ENCODE measurements at places on chromosomes 2 and 18.

GRCh38 chr18:13461936-13462335 is 243.4 kb downstream of the LDLRAD4 start:
- DNase-seq: peak; percentile 34

DNA sequence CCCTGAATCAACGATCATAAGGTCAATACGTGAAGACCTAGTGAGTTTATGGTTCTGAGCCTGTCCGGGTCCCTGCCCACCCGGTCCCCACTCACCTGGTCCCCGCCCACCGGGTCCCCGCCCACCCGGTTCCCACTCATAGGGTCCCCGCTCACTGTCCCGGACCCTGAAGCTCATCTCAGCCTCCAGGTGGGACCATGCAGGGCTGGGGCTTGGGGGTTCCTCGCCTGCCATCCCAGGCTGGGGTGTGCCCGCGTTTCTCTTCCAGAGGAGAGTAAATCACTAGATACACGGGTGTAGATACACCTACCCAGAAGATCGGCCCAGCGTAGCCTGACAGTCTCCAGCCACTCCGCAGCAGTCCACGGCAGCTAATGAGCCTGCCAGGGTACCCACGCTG is 131.5 kb downstream of the MBP start:
- DNase-seq: peak; percentile 40

- no peak for DNase-seq
These were observed 47.7 kb upstream of the EHBP1 start for GRCh38 chr2:62657783-62658182.

- DNase-seq: peak; percentile 79
These were observed 206.5 kb downstream of the SETBP1 start for GRCh38 chr18:44887227-44887631.

DNA sequence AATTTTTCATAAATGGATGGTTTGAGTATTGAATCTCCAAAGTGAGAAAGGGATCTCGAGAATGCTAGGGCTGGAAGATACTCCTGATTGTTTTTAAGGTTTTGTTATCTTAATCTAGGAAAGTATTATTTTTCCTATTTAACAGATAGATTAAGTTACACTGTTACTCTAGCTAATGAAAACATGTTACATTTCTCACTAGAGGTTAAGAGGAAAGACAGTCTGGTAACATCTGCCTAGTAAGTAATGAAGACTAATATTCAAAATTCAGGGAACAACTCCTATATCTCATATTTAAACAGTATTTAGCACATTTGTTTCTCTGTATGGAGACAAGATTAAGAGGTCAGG is 2.0 kb downstream of the GALNT3 start:
- no peak for DNase-seq

DNA sequence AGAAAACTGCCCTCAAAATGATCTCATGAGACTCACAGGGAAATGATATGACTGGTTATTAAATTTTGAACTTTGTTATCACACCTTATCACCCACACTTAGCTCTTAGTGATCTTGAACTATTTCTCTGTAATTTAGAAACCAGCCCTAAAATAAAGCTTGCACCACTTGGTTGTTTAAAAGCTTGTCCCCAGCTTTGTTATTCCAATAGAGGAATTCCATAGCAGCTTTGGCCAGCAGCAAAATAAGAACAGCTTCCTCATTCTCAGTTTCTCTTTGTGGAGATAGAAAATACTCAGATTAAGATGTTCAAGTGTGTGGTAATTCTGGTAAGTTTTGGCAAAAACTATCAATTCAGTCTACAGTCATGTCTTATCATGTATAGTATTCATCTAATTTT is 54.4 kb upstream of the CCDC68 start:
- DNase-seq: no peak

- DNase-seq: no peak
These were observed 308.6 kb upstream of the TNP1 start for GRCh38 chr2:217168496-217168895.

GRCh38 chr2:177579486-177580036 is 187.0 kb downstream of the AGPS start:
- DNase-seq: no peak

DNA sequence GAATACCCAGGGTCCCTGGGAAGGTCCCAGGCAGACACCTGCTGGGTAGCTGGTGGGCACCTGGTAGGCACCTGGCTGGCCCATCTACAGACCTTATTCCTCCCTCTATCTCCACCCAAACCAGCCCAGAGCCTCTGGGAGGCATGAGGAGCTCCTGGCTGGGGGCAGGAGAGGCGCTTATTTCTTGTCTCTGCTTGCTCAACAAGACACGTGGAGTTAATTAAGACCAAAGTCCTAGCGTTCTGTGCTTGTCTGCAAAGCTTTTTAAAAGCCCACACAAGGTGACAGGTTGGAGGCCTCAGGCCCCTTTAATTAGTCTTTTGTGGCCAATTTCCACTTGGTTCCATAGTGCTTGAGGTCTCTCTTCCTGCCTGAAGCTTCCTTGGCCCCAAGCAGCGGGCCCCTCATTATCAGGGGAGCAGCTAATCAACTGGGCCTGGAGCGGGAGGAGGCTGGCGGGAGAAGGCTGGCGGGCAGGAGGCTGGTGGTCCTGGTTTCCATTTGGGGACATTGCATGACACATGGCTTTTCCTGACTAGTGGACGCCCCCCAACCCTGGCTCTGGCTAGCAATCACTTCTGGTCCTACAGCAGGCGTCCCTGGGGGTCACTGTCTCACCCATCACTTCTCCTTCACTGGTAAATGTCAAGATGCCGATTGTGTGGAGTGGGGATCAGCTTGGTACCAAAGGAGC is 65.4 kb upstream of the HDAC4 start:
- DNase-seq: peak; percentile 27

DNA sequence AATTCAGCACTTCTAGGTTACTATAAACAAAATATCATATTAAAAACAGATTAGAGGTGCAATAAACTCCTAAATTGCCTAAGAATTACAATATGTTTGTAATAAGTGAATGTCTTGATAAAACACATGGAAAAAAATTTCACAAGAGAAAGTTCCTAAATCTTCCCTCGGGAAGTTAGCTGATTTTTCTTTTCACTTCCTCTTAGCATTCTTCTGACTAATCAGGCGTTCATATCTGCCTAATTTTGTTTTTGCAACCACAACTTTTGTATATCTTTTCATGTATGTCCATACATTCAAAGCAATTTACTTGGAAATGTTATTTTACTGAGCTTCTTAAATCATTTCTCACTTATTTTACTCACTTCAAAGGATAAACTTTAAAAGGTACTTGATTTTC is 88.5 kb downstream of the RTTN start:
- no peak for DNase-seq

DNA sequence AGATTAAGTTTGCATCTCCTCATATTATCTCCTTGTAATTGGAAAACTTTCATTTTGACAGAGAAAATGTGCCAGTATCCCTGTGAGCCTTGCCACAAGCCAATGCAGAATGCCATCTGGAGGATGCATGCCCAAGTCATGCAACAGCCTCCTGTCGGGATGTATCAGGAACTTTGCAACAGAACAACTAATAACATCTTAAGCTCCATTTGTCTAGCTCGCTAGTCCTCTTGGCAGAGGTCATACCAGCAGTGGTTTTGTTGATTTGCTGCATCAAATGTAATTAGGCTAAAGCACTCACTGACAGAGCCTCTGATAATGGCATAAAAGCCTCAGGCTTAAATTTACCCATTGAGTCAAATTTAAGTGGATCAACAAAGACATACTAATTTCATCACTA is 125.8 kb downstream of the UBE2E3 start:
- DNase-seq: no peak

DNA sequence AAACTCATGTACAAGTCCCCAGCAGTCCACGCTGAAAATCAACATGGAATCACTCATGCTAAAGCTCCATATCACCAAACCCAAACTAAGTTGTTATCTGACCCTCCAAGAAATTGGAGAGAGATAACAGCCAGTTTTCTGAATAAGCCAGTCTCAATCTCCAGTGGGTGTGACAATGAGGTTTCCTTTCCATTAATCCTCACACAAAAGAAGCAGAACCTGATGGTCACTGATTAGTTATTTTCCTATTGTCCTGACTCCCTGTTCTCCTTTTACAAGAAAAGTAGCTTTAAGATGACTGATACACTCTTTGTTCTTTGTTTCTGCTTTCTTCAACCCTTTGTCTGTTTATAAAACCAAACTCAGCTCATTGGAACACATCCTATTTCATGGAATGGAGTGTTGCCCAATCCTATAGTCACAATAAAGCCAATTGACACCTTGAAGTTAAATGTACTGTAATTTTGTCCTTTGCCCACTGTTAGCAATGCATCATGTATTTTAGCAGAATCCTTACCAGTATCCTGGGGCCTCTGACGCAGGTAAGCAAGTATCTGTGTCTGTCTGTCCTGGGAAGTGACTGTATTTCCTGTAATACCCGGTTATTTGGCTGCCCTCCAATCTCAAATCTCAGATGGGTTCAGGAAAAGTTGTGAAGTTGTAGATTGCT is 30.6 kb upstream of the SH3RF3 start:
- no peak for DNase-seq

GRCh38 chr18:62455222-62455621 is 67.6 kb upstream of the ZCCHC2 start:
- DNase-seq: no peak

- DNase-seq: no peak
These were observed 71.8 kb downstream of the CMPK2 start for GRCh38 chr2:6793913-6794312.

- peak; percentile 90 for DNase-seq
These were observed 136.1 kb downstream of the ICOS start for GRCh38 chr2:204072443-204073324.

DNA sequence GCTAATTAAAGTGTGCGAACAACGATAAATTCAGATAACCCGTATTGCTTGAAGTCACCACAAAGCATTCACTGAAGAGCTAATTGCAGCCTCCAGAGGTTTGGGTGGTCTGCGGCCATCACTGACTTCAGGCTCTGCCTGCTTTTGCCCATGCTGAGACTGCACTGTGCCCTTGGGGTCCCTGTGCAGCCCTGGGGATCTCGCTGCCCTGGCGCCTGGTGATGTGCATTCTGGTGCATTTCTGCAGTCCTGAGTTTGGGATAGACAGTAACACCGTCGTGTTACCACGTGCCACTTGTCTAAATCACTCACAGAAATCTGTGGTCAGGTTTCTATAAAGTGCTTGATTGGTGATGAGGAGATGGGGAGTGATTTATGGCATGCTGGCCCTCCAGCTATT is 27.6 kb downstream of the LDLRAD4 start:
- peak; percentile 21 for DNase-seq

- DNase-seq: no peak
These were observed 572 bp downstream of the INPP4A start for GRCh38 chr2:98445177-98445682.

DNA sequence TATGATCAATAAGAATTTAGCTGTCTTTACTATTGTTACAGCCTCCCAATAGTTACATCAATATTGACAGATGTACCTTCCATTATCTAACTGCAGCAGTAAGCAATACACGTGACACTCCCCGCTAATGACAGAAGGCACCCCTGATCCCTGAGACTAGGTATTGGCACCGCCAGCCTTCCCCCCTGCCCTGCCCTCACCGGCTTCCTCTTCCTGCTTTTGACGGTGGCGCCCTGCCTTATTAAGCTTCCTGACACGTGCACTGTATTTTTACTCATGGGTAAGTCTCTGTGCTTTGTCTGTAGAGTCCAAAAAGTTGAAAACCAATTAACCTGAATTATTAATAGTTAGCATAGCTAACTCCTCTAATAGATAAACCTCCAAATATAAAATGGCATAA is 223.5 kb downstream of the EIPR1 start:
- DNase-seq: no peak

- peak; percentile 84 for DNase-seq
These were observed 603 bp downstream of the ATAD2B start for GRCh38 chr2:23926290-23926749.

GRCh38 chr2:213806125-213806726 is 522.0 kb downstream of the SPAG16 start:
- no peak for DNase-seq

GRCh38 chr2:80169811-80170594 is 134.5 kb downstream of the LRRTM1 start:
- DNase-seq: no peak

DNA sequence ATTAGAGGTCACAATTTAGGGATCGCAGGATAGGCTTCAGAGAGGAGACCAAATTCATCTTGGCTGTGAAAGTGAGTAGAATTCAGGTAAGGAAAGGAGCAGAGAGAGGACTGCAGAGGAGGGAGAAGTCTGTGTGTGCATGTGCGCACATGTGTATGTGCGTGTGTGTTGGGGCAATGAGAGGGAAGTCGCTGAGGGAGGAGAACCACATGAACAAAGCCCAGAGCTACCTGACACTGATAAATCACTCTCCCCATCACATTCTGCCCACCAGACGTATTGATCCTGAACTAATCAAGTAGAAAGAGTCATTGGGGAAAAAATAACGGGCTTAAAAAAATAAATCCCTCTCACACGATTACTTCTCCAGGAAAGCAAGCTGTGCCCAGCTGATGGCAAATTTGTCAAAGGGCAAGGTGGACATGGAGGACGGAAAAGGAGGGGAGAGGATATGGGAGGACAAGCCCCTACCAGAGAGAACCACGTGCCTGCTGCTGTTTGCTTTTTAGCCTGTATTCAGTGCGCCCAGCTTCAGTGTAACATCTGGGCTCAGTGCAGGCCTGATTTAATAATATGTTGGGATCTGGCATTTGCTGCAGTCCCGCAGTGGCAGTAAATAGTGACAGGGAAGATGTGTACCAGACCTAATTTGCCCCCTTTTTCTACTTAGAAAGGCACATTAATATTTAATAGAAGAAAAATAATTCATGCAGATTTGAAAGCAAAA is 307.5 kb downstream of the C1D start:
- no peak for DNase-seq

- no peak for DNase-seq
These were observed 24.3 kb downstream of the STAT4 start for GRCh38 chr2:191126386-191127085.

DNA sequence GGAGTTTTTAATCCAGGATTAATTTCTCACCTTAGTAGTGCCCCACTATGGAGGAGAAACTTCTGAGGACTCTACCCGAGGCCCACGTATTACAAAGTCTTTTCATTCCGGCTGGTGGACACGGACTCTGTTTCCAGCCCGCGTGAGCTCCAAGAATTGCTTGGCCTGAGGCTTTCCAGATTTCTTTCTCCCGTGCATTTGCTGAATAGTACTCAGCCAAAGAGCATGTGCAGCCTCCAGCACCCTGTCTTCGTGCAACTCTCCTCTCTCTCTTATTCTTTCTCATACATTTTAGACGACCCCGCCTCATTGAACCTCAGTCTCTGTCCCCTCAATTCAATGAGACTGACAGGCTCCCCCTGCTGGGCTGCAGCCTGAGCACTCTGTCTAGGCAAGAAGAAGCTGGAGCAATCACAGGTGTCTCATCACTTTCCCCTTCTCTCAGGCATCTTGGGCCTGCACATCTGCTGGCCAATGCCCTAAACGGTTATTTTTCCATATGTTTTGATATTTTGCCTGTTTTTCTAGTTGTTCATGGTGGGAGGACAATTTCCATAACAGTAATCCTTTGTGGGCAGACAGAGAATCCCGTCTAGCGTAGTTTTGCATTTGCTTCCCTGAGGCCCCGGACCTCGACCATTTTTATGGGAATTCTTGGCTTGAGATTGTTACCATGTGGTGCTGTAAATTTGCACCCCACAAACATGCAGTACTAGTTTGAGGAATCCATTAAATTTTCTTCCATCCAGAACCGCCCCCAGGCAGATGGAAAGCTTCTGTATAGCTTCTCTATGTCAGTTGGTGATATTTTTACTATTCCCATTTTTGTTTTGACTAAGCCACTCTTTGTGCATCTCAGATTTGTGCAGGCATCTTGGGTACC is 50.1 kb upstream of the LPIN2 start:
- DNase-seq: peak; percentile 88

GRCh38 chr2:205687641-205687956 is 5.3 kb downstream of the NRP2 start:
- peak; percentile 52 for DNase-seq

GRCh38 chr2:155895016-155895415 is 437.5 kb downstream of the NR4A2 start:
- no peak for DNase-seq

- DNase-seq: peak; percentile 36
These were observed 113.9 kb downstream of the MYO5B start for GRCh38 chr18:50080932-50081560.
